Astrocyte of the cerebellum (primary cell): ENCODE measurements at places on chromosomes 11 and 22.

DNA sequence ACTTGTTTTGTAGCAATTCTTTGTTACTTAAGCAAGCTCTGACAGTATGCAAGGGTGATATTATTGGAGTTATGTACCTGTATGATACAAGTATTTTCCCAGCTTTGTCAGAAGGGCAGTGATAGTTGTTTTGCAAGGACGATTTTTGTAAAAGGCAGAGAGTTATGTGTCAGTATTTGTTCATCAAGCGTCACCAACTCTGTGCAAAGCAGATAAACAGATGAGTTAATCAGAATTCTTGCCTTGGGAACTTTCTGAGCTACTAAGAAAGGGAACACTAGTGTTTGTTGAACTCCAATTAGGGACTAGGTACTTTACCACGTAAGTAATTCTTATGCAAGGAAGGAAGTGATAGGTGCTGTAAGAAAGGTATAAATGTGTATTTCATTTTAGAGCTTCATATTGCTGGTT lies 1.4 kb downstream of the USP47 start:
- DNase-seq = no peak

GRCh38 chr22:44496844-44497217 lies 1.2 kb downstream of the RTL6 start:
- no peak for DNase-seq

DNA sequence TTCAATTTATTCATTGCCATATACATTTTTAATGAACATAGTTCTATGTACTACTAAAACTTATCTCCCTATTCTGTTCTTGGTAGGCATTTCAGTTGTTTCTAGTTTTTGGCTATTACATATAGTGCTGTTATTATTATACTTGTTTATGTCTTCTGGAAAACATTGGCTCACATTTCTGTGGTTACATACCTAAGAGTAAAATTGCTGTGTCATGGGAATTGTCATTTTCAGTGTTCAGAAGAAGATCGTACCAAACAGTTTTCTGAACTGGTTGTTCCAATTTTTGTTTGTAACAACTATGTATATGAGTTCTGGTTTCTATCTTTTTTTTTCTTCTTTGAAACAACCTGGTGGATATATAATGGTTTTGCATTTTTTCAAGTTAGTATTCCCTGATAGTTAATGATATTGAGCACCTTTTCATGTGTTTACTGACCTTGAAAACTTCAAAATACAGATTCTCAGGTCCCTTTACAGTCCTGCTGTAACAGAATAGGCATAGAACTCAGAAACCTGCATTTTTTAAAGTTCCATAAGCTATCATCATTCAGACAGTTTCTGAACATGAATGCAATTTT lies 230.7 kb downstream of the JRKL start:
- no peak for DNase-seq

GRCh38 chr22:27596133-27596870 lies 205.3 kb downstream of the MN1 start:
- peak; percentile 28 for DNase-seq

- DNase-seq = no peak
These were observed 624.7 kb downstream of the BUD13 start for GRCh38 chr11:116148056-116148455.

DNA sequence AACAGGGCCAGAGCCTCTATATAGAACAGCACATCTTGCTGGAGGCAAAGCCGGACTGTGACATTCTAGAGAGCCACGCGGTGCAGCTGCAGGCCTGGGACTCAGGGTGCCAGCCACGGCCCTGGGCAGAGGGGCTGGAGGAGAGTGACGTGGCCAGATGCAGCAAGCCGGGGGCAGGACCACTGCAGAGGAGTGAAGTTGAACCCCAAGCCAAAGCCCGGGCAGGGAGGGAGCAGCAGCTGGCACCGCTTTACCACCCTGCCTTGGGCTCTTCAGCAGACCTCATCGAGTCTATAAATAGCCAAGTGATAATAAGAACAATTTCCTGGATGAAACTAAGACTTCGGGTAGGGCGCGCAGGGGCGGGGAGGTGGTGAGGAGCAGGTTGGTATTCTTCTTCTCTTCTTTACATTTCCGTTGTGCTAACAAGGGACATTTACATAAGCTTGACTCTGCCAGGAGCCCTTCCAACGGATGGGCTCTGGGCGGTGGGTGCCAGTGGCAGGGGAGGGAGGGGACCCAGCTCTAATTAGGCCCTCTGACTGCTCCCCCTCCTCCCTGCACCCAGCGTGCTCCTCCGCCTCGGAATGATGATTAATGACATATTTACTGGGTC lies 110.2 kb downstream of the ST3GAL4 start:
- DNase-seq = no peak

DNA sequence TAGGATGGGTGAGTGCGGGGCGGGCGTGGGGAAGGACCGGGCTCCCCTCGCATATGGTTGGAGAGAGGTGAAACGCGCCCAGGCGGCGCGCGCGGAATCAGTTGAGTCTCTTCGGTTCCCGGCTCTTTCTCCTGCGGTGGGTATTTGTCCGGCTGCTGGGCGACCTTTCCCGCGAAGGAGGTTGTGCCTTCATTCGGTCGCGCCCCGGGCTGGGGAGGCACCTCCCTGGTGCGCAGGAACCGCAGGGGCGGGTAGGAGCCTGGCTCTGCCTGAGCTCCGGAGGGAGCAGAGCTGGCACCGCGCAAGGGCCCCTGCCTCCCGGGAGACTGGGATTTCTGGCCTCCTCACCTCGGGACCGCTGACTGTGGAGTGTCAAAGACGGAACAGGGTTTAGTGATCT lies 27.5 kb downstream of the SAA4 start:
- no peak for DNase-seq

DNA sequence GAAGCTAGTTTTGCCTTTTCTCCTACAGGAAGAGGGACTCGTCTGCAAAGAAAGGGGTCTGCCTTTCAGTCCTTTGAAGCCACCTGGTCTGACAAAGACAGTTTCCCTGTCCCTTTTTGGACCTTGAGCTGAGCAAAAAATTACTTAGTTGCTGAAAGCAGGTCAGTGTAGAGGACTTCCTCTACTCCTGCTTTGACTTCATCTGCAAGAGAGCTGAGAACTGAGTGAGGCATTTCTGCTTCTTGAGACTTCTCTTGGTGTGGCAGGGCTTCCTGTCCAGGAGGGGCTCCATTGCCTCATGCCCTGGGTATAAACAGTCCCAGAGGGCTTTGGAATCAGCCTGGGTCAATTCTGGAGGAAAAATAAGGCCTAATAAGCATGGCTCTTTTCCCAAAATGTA lies 73.1 kb downstream of the ZNRF3 start:
- no peak for DNase-seq

DNA sequence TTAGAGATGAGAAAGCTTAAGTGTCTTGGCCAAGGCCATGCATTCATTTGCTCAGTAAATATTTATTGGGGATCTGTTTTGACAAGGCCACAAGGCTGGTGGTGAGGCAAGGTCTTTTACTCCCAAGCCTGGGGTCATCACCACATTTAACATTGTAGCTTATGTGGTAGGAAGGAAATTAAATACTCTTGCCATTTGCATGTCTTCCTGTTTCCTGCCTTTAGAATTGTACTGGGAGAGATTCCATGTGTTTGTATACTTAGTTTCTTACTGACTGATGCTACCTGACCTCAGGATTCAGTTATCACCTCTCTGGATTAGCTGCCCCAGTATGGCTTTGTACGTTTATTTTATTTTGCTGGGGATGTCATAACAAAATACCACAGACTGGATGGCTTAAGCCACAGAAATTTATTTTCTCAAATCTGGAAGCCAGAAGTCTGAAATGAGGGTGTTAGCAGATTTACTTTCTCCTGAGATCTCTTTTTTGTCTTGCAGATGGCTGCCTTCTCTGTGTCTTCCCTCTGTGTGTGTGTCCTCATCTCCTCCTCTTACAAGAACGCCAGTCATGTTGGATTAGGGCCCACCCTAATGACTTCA lies 44.8 kb downstream of the SPECC1L start:
- DNase-seq = peak; percentile 69

GRCh38 chr22:46416520-46416871 lies 81.0 kb downstream of the TRMU start:
- DNase-seq = peak; percentile 39

DNA sequence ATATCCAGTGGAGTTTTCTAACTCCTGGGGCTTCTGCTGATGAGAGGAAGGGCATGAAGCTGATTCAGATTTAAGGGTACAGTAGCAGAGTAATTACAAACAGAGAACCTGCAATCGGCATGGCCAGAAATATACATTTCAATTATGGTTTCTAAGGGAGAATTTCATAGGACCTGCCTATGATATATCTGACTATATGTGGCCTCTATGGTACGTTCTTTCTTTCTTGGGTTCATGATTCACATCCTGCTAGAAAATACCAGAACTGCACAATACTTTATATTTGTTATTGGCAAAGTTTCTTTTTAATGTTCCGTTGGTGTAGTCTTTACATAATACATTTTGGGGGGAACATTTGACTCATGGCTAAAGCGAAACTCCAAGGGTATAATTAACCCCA lies 63.1 kb upstream of the TTC12 start:
- DNase-seq = no peak

- no peak for DNase-seq
These were observed 18.6 kb downstream of the EMID1 start for GRCh38 chr22:29224121-29224858.

DNA sequence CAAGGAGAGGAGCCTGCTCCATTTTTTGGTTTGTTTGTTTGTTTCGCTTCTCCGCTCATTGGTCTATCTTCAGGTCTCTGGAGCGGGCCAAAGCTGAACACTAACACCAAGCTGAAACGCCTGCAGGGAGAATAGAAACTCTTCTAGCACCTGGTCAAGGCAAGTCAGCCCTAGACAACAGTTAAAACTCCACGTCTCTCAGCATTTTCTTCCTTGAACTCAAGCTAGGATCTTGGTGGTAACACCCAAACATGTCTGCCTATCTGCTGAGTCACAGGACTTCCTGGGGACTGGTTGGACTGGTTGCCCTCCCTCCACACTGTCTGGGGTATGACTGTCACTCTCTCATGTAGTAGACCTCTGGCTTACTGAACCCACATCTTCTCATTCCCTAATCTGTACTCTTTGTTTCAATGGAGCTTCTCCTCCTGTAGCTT lies 23.9 kb upstream of the RBFOX2 start:
- no peak for DNase-seq
